ENCODE measurements at places on chromosomes 2 and 18.

- DNase-seq, result no peak
Observed at GRCh38 chr2:25281522-25281921, 60.2 kb downstream of the DNMT3A start.

GRCh38 chr2:191638079-191638801 is 39.7 kb upstream of the NABP1 start:
- DNase-seq, result no peak

DNA sequence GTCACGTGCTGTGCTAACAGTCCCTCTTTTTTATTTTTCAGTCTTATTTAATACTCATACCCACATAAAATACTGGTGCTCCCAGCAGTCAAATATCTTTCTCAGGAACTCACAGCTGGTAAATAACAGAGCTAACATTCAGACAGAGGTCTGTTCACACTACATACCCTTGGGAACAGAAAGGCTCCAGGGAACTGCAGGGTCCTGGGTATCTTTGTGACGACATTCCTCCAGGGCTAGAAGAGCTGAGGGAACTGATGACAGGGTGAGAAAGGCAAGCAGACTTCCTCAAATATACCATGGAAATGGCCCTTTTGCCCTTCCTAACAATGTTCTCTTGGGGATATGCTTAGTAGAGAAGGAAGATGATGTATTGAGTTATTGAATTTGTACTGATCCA is 19.3 kb downstream of the PDE6D start:
- no peak for DNase-seq

DNA sequence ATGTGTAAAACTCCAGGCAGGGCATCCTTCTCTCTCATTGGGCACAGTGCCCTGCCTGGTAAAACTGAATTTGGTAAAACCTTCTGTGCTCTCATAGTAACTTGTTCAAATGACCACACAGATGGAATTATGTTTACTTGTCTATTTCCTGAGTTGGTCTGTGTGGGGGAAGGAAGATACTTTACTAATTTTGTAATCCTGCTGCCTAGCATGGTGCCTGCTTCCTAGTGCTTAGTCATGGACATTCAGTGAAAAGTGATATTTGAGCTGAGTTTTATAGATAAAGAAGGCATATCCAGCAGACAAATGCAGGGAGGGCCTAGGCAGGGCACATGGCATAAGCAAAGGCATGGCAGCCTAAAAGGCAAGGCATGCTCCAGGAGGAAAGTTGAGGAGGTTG is 199.4 kb downstream of the FSHR start:
- no peak for DNase-seq

DNA sequence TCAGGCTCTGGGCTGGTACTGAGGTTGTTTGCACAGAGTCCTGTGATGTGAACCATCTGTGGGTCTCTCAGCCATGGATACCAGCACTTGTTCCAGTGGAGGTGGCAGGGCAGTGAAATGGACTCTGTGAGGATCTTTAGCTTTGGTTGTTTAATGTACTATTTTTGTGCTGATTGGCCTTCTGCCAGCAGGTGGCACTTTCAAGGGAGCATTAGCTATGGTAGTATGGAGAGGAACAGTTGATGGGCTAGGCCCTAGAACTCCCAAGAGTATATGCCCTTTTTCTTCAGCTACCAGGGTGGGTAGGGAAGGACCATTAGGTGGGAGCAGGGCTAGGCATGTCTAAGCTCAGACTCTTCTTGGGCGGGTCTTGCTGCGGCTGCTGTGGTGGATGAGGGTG is 257.0 kb upstream of the GYPC start:
- DNase-seq, result no peak

GRCh38 chr2:224860786-224861185 is 144.6 kb upstream of the CCDC195 start:
- DNase-seq, result no peak

GRCh38 chr2:213980883-213981282 is 430.0 kb upstream of the VWC2L start:
- DNase-seq, result no peak

DNA sequence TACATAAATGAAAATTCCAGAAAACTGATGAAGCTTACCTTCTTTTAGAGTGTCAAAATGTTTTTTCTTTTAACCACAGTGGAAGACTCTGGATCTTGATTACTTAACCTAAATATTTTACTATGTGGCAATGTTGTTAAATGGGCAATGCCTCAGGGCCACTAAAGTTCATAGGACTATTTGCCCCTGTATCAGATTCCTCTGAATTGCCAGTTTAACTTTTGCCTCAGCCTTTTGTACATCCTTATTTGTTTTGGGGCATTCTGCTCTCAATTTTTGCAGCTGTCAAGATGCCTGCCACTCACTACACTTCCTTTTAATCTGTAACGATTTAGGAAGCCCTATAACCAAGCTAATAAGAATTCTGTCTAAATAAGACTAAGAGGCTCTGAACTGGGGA is 31.7 kb upstream of the SERTAD2 start:
- DNase-seq, result no peak

DNA sequence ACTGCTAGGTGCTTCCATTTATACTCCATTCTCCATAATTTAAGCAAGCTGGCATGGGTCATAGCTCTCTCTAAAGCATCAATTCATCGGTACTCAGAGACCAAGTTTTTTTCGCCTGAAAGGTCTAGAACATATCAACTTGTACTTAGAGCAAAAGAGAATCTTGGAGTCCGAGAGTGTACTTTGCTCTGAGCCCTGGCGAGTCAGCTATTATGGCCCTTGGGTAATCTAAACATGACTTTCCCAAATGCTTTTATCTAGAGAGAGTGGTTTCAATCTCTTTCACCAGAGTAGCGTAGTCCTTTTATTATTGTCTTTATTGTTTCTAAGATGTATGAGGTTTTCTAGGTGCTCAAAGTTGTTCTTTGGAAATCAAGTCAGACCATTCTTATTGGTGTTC is 34.4 kb downstream of the MAIP1 start:
- no peak for DNase-seq

GRCh38 chr2:134234535-134234934 is 19.3 kb upstream of the MGAT5 start:
- no peak for DNase-seq
